ENCODE measurements at places on chromosomes 6 and 20.

DNA sequence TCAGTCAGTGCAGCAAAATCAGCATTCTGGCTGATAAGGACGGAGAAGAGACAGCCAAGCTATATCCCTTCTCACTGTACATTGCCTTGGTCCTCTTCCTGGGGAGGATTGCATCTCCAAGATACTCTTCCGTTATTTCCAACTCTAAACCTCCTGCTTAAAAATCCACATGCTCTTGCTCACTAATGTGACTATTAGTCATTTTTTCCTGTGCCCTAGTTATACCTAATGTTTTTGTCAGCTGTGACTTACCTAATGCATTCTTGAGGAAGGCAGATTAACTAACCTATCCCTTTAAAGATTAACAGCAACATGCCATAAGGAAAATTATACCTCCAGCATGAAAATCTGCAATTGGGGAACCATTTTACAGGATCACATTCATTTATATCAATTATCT is 317.6 kb downstream of the BTBD9 start:
- no peak for DNase-seq

- no peak for DNase-seq
Measured at GRCh38 chr6:31780507-31781243, 3.5 kb upstream of the VWA7 start.

DNA sequence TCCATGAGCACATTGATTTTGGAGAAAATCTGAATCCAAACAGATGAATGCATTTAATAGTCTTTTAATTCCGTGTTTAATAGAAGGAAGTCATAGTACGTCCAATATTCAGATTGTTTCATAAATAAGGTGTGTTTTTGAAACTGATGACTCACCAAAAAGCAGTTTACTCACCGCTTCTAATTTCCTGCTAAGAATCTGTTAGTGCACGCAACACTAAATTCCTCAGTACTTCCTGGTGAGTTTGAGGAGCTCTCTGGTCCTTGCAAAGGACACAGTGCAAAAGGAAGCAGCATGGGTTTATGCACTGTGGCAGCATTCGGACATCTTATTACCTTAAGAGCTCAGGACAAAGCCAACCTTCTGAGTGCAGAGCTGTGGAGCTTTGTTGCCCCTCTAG is 2.3 kb upstream of the ADGRF1 start:
- DNase-seq, result no peak

DNA sequence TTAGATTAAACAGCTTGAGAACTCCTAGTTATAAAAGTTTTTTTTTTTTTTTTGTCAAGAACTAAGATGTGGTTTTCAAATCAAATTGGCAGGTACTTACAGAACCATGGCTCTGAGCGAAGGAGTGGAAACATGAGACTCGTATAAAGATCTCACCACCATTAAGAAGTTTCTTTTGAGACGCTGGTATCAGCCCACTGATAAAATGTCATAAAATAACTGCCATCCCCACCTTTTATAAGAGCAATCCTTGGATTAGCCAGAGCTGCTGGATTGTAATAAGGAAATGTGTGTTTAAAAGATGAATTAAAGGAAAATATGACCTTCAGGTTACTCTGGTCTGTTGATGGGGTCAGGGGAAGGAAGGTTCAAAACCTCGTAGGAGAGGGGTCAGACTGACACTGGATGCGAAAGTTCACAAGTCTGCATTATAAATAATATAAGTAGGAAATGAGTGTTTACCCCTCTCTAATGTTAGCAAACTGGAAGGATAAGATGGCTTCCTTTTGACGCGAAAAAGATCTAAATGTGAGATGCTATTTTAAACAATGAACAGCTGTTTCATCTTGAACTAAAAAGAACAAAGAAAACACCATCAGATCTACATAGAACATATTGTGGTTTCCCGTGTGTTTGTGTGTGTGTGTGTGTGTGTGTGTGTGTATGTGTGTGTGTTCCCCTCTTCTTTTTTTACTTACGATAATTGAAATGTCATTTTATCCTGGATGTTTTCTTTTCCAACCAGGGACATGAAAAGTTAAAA is 386.8 kb upstream of the JAG1 start:
- no peak for DNase-seq

DNA sequence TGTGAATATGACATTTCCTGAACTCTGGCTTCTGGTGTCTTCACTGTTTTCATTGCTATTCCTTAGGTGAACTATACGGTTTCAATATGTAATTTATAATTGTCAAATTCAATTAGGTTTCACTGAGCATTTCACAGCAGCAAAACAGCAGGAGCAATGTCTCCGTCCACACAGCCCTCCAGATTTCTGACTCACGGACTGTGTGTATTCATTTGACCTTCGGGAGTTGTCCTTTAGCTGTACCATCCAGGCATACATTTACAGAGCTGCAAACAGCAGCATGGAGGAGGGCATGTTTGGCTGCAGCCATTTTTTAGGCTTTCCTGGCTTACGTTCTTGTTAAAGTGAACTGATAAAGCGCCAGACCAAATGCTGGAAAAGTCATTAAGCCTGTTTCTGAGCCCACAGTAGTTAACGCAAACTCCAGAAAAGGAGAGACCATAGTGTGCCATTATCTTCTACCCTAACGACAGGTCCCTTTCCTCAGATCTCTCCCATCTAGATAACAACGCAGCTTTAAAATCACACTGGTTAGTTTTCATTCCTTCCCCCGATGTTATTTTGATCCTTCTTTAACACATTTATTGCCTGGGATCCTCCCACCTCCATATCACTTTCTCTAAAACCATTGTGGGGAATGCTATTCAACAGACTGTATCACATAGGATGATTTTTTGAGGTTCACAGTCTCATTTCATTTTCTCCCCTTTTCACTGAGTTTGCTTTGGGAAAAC is 18.3 kb downstream of the FOXC1 start:
- DNase-seq, result no peak

GRCh38 chr20:62739581-62740285 is 31.1 kb downstream of the NTSR1 start:
- DNase-seq, result peak; percentile 66

GRCh38 chr20:46070215-46070900 is 19.4 kb downstream of the NCOA5 start:
- DNase-seq, result no peak

DNA sequence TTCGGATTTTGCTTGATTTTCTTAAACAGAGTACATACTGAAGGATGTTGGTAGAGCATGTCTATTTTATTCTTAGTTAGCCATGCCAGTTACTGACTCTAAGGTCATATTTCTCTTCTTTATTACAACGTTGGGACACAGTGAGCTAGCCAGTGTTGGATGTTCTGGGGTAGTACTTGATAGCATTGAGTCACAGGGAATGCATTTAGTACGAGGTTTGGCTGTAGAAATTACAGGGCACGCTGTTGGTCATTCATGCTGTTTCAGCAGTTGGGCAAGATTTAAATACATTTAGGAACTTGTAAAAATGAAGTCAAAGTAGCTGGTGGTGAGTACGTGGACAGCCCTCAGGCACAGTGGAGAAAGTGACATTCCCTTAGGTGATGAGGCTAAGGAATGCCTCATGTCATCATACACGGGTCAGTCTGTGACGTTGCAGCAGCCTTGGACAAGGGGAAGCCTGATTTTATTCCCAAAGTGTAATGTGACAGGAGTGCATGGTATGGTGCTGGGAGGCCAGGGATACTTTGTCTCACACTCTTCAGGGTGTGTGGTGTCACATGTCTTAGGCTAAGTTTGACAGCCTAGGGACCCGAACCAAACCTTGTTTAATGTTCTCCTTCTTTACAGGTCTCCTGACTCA is 57.7 kb upstream of the SLC22A1 start:
- no peak for DNase-seq

- DNase-seq, result no peak
Measured at GRCh38 chr6:104108634-104109033, 751.1 kb downstream of the HACE1 start.

DNA sequence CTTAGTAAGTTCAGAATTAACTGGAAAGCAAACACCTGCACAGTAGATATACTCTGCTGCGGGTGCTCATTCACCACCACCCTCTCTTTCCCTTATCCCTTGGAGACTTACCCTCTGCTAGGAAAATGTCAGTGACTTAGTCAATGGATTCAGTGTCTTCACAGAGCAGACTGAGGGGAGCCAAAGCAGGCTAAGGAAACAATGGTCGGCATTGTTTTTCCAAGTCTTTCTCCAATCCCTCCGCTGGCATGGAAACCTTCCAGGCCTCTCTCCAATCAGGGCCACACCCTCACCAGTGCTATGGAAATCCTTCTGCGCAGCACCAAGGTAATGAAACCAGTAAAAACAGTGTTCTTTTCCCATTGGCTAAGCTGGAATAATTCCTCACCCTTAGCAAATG is 531.2 kb downstream of the TFAP2B start:
- DNase-seq, result no peak

DNA sequence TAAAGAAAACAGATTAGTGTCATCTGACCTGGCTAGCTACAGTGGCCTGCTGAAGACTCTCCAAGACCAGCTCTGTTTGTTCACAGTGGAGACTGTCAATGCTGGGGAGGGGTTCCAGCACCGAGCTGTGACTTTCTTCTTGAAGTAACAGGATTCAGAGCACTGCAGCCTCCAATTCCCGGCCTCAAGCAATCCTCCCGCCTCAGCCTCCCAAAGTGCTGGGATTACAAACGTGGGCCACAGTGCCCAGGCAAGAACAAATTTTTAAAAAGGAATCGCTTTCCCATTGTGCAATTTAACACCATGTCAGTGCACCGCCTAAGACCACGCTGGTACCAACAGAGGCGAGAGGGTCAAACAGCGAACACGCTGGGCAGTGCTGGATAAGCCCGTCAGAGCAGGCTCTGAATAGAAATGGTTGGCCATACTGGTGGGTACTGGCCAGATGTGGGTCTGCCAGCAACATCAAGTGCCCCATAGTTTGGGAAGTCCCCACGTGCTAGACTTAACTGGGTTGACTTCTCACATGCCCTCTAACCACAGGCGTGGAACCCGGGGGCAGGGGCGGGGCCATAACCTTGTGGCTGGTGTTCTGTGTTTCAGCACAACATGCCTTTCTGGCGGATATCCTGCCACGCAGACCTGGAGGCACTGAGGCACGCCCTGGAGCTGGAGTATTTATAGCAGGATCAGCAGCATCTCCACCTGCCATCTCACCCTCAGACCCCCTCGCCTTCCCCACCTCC is 168.9 kb downstream of the ZMYND8 start:
- DNase-seq, result peak; percentile 5

- no peak for DNase-seq
Measured at GRCh38 chr6:17987447-17987696, at the start of gene KIF13A. TSS of gene KIF13A (minus strand) at chr6:17987635. CDS start at chr6:17987463, 172 bp downstream.

DNA sequence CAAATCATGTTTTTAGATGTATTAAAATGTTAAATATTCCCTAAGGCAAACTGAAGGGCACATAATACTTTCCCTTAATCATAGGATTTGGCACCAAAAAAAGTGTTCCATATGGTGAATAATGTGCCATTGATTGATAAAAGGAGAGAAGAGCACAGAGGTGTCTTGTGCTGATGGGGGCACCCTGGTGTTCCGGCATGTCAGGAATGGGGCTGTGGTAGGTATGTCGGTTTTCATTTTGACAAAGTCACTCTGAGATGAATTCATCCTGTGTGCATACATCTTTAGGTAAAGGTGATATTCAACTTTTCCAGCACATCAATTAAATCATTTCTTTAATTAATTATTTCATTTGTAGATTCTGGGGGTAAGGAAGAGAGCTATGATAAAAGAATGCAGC is 36.8 kb downstream of the CENPW start:
- DNase-seq, result no peak

- DNase-seq, result no peak
Measured at GRCh38 chr6:26243132-26243531, 121.9 kb upstream of the BTN3A2 start.

GRCh38 chr6:128251445-128252340 is 268.7 kb downstream of the PTPRK start:
- DNase-seq, result no peak

Measured in CD4-positive, alpha-beta T cell treated with Interleukin-6 for 4 hours (primary cell).